ENCODE measurements at places on chromosomes 4 and X. TPM values are rescaled to one million over a fixed set of nuclear protein-coding genes. Genes with fewer than 3 reads are reported as not detected.

DNA sequence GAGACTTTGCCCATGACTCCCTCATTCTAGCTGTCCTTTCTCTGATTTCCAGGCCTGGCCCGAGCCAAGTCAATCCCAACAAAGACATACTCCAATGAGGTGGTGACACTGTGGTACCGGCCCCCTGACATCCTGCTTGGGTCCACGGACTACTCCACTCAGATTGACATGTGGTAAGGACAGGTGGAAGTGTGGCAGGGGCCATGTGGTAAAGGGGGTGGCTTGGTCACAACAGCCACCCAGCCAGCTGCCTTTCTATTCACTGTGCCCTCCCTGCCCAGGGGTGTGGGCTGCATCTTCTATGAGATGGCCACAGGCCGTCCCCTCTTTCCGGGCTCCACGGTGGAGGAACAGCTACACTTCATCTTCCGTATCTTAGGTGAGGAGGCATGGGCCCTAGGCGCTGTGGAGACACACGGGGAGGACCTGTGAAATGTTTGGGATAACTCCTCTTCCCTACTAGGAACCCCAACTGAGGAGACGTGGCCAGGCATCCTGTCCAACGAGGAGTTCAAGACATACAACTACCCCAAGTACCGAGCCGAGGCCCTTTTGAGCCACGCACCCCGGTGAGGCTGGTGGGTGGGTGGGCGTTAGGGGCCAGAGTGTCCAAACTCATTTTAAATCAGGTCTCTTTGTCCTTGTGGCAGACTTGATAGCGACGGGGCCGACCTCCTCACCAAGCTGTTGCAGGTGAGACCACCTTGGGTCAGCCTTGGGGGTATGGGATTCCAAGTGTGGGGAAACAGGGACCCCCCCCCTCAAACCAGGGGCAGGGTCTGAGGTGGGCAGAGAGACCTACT, 6.1 kb upstream of the USP11 start:
- DNase-seq: no peak

DNA sequence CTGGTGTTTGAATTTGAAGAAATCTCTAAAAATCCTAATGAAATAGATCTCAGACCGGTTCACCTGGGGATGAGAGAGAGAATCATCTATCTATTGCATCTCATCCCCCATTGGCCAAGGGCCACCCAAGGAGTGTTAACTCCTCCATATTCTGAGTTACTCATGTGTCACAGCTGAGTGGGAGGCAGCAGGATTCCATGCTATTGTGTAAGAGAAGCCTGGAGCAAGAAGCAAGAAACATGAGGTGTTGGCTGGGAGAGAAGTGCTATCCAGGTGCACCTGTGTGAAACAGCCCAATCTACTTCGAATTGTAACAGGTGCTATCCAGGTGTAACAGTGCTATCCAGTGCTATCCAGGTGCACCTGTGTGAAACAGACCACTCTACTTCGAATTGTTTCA, 150.3 kb upstream of the MAOA start:
- no peak for DNase-seq

DNA sequence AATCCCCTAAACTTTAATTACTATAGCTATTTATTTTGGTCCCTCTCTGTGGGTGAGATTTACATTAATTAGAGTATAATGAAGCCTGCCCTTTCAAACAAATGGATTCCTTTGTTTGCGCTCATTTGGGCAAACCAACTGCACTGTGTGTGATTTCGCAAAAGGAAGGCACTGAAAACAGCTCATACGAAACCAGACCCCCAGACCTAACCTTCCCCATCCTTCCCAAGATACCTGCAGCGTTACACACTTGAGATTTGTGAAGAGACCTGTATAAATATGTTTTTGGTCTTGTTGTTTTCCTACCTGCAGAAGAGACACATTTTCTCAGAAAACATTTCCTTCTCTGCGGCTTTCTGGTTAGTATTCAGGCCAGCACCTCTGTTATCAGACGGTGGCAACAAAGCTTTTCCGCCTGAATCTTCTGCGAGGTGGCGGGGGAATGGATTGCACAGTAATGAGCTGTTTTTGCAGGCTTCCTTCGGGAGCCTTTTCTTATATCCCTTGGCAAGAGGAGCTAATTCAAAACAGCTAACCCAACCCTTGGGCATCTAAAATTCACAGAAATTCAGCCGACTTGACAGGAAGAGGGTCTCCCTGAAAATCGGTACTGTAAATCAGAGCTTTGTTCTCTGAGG, 47.6 kb downstream of the CBLL2 start:
- no peak for DNase-seq

Gene TMEM35A
- 4.8 TPM for total RNA-seq

DNA sequence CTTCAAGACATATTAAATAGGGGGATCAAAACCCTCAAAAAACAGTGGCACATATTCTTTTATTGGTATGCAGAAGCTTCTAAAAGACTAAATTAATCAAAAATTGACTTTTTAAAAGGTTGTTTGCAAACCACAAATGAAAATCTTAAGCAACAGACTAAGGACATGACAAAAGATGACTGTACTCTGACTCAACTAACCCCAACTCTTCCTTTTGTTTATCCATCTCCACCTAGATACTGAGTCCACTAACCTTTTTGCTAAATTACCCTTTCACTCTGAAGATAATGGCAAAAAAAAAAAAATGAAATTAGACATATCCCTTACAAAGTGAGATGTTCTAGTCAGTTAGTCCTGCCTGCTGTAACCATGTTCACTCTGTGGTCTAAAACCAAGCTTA, 91.6 kb upstream of the NLRP2B start:
- no peak for DNase-seq

DNA sequence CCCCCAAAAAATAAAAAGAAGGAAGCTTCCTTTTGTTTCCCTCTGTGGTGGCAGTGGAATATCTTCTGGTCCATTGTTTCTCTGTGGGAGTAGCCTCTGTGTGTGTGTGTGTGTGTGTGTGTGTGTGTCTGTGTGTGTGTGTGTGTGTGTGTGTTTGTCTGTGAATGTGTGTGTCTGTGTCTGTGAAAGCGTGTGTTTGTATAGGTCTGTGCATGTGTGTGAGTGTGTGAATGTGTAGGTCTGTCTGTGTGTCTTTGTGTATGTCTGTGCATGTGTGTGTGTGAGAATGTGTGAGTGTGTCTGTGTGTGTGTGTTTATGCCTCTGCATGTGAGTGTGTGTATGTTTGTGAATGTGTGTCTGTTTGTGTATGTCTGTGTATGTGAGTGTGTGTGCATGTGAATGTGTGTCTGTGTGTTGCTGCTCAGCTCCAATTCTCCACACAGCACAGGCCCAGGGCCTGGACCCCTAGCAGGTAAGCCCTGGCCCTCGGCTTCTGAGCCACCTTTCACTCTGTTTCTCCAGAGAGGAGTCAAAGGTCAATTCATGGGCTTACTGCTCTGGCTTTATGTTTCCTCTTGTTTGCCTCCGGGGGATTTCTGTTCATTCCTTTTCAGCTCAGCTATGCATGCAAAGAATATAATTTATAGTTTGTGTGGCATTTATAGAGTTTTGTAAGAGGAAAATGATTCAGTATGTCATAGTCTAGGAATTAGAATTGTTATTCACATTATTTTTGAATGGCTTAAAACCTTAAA, 89.8 kb downstream of the UCHL1 start:
- DNase-seq: peak; percentile 71

Gene NLRP2B
- under 0.01 TPM for total RNA-seq

DNA sequence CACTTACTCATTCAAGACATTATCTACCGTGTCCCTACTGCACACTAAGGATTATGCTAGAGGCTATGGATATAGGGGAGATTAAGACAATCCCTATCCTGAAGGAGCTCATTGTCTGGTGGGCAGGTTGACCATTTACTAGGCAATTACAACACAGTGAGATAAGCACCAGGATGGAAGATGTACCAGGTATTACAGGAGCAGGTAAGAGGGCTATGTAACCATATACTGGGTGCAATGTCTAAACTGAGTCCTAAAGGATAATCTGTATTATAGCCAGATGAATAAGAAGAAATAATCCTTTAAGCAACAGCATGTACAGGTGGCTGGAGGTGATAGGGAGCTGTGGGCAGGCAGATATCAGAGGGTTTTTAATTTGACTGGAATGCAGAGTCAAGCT, 113.3 kb upstream of the TBC1D9 start:
- no peak for DNase-seq

Gene QRFPR
- 0.44 TPM for total RNA-seq

GRCh38 chr4:70734168-70734954, 12.6 kb downstream of the RUFY3 start:
- peak; percentile 70 for DNase-seq

DNA sequence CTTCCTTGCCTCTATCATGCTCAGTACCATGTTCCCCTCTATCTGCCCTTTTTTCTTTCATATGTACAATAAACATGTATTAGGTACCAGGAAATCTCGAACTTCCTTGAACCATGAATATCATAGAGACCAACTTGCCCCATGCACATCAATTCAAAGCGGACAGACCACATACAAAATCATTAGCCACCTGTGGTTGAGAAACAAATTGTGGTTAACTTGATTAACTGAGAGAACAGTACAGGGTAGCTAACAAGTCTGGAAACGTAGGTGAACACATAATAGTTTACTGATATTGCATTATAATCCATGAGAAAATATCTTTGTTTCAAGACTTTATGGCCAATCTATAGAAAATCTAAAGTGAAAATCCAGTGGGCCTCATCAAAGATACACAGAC, 8.2 kb downstream of the CASP3 start:
- DNase-seq: no peak

DNA sequence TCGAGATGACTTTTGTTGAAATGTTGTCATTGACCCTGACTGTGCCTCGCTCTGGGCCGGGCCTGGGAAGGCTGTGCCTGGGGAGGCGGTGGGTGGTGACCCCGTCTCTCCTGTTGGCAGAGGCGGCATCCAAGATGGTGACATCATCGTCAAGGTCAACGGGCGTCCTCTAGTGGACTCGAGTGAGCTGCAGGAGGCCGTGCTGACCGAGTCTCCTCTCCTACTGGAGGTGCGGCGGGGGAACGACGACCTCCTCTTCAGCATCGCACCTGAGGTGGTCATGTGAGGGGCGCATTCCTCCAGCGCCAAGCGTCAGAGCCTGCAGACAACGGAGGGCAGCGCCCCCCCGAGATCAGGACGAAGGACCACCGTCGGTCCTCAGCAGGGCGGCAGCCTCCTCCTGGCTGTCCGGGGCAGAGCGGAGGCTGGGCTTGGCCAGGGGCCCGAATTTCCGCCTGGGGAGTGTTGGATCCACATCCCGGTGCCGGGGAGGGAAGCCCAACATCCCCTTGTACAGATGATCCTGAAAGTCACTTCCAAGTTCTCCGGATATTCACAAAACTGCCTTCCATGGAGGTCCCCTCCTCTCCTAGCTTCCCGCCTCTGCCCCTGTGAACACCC, 36.4 kb downstream of the HTRA3 start:
- peak; percentile 24 for DNase-seq

- no peak for DNase-seq
Observed at GRCh38 chr4:2941138-2942036, 21.8 kb downstream of the NOP14 start.

DNA sequence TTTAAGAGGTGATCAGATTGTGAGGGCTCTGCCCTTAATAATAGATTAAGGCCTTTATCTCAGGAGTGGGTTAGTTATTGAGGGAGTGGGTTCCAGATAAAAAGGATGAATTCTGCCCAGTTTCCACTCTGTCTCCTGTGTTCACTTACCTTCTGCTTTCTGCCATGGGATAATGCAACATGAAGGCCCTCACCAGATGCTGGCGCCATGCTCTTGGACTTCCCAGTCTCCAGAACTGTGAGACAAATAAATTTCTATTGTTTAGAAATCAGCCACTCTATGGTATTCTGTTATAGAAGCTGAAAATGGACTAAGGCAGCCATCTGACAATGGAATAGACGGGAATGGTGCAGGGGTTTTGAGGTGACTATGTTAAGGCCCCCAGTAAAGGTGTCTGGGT, 6.9 kb upstream of the RELL1 start:
- no peak for DNase-seq

Gene PNMA6A
- total RNA-seq: 1.1 TPM

- DNase-seq: no peak
Observed at GRCh38 chrX:94576367-94577004, 902.5 kb downstream of the FAM133A start.

- DNase-seq: no peak
Observed at GRCh38 chr4:39616651-39617050, 22.0 kb downstream of the SMIM14 start.

DNA sequence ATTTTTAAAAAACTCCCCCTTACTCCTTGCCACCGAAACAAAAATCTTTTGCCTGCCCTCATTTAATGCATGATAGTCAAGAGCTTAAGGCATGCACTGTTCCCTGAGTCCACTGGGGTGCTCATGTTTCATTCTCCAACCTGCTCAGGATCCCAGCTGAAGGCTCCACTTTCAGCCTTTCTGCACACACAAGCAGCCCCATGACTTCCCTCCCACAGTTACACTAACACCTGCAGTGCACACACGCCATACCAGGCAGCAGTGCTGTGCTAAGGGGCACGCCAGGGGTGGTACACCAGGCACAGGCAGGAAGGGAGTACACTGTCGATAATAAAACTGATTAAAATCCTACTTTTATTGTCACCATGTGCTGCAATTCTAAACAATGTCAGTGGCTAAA, 385.2 kb downstream of the BMPR1B start:
- no peak for DNase-seq

Gene USP26
- total RNA-seq: not detected

DNA sequence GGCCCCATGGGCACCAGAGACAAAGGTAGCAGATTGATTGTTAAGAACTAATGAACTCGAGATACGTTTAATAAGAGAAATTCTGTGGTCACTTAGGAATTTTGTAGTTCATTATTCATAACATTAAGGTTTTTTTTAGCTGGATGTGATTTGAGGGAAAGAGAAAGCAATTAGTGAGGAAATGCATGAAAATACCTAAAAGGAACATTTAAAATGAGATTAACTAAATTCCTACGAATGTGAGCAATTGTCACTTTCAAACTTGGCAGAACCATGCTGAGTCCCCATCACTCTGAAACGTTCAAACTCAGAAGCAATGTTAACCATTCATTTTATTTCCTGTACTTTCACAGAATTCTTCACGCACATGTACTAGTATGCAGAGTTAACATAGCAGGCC, 5.9 kb downstream of the PRMT9 start:
- no peak for DNase-seq

DNA sequence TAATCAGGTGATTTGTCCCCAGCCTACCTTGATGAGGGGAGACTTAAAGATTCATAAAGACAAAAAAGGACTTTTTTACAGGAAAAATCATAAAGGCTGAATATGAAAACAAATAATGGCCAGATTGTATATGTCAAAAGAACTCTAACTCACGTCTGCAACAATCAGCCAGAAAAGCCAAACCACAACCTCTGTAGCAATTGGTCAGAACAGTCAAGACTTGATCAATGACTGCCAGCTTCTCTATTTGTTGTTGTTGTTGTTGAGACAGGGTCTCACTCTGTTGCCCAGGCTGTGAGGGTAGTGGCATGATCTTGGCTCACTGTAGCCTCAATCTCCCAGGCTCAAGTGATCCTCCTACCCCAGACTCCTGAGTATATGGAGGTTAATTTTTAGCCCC, 35.9 kb upstream of the PPA2 start:
- DNase-seq: no peak
